ENCODE measurements at places on chromosomes 6 and 20.
A peak's percentile ranks its signal among the peaks of the same experiment; 100 is the strongest.

DNA sequence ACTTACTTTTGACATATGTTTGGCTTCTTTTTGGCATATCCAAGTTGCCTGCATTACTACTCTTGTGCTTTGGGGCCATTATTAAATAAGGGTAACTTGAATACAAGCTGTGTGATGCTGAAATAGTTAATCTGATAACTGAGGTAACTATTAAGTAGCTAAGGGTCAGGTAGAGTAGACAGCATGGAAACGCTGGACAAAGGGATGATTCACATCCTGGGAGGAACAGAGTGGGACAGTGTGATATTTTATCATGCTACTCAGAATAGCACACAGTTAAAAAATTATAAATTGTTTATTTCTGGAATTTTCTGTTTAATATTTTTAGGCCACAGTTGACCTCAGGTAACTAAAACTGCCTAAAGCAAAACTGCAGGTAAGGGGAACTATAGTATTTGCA lies 483.9 kb downstream of the RFPL4B start:
- peak; percentile 36 for DNase-seq

GRCh38 chr6:15153191-15153590 lies 92.7 kb upstream of the JARID2 start:
- no peak for DNase-seq

GRCh38 chr6:122365775-122366403 lies 33.6 kb upstream of the HSF2 start:
- DNase-seq, result no peak

- no peak for DNase-seq
These were observed 999 bp upstream of the EHMT2 start for GRCh38 chr6:31898383-31899011.

DNA sequence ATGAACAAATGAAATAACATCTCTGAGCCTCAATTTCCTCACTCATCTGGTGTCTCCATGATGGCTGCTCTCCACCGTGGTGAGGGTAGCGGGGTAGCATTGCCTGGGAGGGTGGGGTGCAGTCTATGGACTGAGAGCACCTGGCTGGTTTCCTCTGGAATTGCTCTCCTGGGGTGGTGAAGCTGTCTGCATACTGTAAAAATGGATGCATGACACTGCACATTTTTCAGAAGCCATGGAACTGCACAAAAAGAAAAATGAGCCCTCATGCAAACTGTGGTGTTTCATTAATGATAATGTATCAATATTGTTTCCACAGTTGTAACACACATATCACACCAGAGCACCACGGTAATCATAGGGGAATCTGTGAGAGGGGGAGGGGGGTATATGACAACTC lies 12.1 kb upstream of the ITPR3 start:
- DNase-seq, result no peak

- peak; percentile 16 for DNase-seq
These were observed 319.7 kb upstream of the TCF21 start for GRCh38 chr6:133568970-133569889.

GRCh38 chr6:90720404-90720803 lies 133.5 kb upstream of the MAP3K7 start:
- DNase-seq, result no peak

DNA sequence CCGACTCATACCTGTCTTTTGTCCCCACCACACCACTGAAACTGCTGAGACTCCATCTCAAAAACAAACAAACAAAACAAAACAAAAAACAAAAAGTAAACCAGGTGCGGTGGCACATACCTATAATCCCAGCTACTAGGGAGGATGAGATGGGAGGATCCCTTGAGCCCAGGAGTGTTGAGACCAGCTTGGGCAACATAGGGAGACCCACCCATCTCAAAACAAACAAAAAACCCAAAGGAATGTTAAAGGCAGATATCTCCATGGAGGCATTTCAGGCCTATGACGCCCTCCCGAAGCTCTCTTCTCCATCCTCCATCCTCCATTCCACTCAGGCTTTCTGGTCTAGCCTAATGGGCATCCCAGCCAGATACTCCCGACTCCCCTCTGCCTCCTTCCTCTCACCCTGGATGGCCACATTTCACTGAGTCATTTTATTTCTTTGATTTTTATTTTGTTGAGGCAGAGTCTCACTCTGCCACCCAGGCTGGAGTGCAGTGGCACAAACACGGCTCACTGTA lies 3.2 kb upstream of the SLC4A11 start:
- no peak for DNase-seq
